ENCODE measurements at places on chromosomes 7 and 10.

- no peak for DNase-seq
These were observed 531.7 kb downstream of the PTPRN2 start for GRCh38 chr7:158055726-158056510.

DNA sequence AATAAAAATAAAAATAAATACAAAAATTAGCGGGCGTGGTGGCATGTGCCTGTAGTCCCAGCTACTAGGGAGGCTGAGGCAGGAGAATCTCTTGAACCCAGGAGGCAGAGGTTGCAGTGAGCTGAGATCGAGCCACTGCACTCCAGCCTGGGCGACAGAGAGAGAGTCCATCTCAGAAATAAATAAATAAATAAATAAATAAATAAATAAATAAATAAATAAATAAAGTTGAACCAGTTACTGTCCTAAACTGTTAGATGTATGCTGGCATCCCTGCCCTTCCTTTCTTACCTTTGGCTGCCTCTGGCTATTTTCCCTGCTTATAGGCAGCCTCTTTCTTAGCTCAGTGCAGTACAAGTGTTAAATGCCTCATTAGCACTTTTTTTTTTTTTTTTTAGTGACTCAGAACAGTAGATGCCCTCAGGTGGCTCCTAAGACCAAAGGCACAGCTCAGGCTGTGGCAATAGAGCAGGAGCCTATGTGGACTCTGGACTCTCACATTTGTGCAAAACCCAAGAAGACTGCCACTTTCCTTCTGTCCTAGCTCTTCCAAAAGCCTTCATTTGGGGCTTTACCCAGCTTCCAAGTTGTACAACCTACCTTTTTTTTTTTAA is 30.6 kb upstream of the CABCOCO1 start:
- DNase-seq: no peak

DNA sequence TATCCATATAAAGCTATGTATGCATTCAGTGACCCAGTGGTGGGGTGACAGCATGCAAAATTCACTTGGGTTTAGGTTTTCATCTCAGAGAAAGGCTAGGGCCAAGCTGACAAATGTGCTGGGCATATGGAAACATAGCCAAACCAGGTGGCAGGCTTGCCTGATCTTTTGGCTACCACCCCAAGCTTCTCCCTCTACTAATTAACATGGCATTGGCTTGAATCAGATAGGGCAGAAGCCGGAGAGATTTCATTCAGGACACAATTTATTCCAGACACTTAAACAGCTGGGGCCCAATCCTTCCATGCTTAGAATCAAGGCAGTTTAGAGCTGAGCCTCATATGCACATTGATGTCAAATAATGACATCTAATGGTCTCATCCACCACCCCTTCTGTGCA is 95.5 kb upstream of the AGK start:
- no peak for DNase-seq

GRCh38 chr10:70816220-70816894 is 609 bp downstream of the SGPL1 start:
- peak; percentile 82 for DNase-seq

DNA sequence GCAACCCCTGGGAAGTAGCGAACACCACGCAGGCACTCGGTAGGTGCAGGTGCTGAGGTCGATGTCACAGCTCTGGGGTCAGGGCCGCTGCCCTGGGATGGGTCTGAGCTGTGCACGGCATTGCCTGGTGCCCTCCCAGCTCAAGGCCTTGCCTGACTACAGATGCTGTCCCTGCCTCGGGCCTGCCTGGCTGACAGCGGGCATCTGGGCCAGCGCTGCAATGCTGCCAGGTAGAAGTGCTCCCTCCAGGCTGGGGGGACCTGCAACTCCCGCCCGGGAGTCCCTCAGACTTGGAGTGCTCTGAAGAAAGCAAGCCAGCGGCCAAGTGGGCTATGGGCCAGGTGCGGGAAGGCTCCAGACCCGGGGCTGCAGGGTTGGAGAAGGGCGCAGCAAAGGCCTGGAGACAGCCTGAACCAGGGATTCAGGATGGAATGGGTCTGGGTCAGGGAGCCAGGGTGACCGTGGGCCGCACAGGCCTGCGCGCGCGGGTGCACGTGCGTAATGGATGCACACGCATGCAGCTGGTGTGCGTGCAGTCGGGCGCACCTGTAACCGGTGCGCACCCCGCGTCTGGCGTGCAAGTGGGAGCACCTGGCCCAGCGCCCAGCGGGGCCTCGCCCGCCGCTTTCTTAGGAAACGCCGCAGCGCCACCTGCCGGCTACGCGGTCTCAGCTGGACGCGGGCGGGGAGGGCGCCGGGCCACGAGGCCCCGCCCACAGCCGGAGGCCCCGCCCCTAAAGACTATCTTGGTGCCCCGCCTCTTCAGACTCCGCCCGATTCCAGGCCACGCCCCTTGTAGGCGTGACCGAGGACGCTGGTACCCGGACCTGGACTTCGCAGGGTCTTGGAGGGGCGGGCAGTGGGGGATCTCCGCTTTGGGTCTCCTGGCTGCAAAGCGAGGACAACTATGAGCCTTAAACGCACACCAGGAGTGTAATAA is 46.7 kb downstream of the MICALL2 start:
- peak; percentile 19 for DNase-seq

GRCh38 chr7:2715341-2716231 is 27.6 kb downstream of the AMZ1 start:
- no peak for DNase-seq

DNA sequence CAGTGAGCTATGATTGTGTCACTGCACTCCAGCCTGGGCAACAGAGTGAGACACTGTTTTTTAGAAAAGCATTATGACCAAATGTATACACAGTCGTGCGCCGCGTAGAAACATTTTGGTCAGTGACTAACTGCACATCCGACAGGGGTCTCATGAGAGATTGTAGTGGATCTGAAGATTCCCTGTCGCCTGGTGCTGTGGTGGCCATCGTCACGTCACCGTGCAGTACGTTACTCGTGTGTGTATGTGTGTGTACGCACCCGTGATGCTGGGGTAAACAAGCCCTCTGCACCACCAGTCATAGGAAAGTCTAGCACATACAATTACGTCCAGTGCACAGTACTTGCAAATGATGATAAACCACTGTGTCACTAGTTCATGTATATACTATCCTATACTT is 109.4 kb downstream of the ELFN1 start:
- DNase-seq: no peak

- no peak for DNase-seq
These were observed 905.0 kb downstream of the LRMDA start for GRCh38 chr10:76336213-76336963.

- DNase-seq: no peak
These were observed 151.3 kb upstream of the FAM20C start for GRCh38 chr7:40799-41750.

- DNase-seq: no peak
These were observed 3.3 kb downstream of the GRID1 start for GRCh38 chr10:86363184-86363832.

GRCh38 chr7:77205706-77206105 is 6.1 kb upstream of the FGL2 start:
- DNase-seq: no peak

GRCh38 chr10:48811917-48812316 is 127.2 kb downstream of the WDFY4 start:
- DNase-seq: no peak

Measured in non-pigmented ciliary epithelial cell (primary cell).